ENCODE measurements at places on chromosomes 11 and 22.

DNA sequence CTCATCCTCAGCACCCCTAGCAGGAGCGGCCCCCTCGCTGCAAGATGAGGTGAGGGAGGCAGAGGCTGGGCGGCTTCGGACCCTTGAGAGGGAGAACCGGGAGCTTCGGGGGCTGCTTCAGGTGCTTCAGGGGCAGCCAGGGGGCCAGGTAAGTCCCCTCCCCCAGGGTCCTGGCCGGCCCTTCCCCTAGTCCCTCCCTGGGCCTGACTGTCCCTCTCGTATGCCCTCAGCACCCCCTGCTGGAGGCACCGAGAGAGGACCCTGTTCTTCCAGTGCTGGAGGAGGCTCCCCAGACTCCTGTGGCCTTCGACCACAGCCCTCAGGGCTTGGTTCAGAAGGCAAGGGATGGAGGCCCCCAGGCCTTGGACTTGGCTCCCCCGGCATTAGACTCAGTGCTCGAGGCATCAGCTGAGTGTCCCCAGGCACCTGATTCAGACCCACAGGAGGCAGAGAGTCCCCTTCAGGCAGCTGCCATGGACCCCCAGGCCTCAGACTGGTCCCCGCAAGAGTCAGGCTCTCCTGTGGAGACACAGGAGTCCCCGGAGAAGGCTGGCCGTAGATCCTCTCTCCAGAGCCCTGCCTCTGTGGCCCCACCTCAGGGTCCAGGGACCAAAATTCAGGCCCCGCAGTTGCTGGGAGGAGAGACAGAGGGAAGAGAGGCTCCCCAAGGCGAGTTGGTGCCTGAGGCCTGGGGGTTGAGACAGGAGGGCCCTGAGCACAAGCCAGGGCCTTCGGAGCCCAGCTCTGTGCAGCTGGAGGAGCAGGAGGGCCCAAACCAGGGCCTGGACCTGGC, 4.0 kb downstream of the CCDC88B start:
- no peak for DNase-seq

DNA sequence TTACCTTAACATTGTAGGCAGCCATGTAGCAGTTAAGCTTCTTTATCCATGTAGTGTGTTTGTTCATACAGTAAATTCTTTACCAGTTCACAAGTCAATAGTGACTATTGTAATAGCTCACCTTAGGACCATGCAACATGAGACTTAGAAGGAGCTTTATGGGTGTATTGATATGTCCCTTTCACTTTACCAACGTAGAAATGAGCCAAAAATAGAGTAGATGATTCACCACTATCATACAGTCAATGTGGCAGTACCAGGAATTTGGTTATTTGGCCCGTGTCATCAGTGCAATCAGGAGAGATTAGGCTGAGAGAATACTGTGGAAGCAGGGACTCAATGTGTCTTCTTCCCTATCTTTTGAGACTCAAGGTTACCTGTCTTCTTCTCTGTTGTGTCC, 4.7 kb downstream of the ZDHHC13 start:
- DNase-seq = no peak

GRCh38 chr11:82105331-82105998, 628.2 kb downstream of the FAM181B start:
- no peak for DNase-seq

GRCh38 chr22:45291061-45291930, 6.5 kb downstream of the UPK3A start:
- DNase-seq = no peak

GRCh38 chr11:73012121-73012863, 129.8 kb downstream of the FCHSD2 start:
- DNase-seq = no peak
